ENCODE measurements at places on chromosomes 4 and X.
A peak's percentile ranks its signal among the peaks of the same experiment; 100 is the strongest.

- no peak for DNase-seq
Measured at GRCh38 chr4:109041463-109042360, 260.7 kb downstream of the COL25A1 start.

DNA sequence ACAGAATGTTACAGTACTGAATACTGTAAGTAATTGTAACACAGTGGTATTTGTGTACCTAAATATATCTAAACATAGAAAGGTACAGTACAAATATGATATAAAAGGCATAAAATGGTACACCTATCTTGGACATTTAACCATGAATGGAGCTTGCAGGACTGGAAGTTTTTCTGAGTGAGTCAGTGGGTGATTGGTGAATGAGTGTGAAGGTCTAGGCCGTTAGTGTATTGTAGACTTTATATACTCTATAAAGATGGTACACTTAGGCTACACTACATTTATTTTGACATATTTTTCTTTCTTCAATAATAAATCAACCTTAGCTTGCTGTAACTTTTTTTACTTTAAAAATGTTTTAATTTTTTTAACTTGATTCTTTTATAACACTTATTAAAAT lies 422.5 kb upstream of the FSTL5 start:
- no peak for DNase-seq

DNA sequence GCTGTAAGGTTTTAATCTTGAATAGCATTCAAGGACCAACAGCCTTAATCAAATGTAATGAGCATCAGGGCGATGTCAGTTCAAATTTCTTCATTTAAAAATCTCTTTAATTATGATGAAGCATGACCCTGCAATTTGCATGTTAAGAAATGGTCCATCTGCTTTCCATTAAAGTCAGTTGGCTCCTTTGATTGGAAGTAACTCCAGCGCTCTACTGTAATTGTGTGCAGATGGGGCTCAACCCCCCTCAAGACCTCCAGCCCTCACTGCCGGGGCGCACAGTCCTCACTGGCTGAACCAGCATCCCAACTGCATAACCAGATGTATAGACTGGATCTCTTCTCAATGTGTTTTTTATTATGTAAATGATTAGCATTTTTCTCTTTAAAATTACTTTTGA lies 126.9 kb downstream of the VCX3B start:
- no peak for DNase-seq

- no peak for DNase-seq
Measured at GRCh38 chrX:149284616-149285015, 220.5 kb downstream of the IDS start.

DNA sequence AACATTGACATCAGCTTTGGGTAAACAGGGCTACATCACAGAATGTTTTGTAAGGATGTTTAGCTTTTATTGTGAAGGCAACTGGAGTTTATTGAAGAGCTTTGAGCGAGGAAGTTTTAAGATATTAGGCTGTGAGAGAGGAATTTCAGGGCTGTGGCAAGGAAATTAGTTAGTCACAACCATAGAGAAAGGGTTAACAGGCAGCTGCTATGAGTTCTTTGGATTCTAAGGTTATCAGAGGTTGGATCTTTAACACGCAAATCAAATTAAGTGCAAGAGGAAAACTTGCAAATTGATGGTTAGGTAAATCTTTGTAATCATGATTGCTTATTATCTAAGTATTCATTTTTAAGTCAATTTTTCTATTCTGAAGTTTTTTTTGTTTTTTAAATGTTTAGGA lies 156.0 kb downstream of the UGT8 start:
- peak; percentile 6 for DNase-seq

DNA sequence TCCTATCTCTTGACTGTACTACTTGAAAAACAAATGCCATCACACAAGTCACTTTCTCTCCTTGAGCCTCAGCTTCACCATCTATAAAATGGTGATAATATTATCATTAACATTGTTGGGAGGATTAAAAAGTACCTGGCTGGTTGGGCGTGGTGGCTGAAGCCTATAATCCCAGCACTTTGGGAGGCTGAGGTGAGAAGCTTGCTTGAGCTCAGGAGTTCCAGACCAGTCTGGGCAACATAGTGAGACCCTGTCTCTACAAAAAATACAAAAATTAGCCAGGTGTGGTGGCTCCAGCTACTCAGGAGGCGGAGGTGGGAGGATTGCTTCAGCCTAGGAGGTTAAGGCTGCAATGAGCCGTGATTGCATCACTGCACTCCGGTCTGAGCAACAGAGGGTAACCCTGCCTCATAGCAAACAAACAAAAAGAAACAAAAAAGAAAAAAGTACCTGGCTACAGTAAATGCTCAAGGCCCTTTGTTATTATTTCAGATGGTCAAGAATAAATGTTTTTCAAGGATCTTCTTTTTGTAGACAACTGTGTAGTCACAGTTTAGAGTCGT lies 120.3 kb downstream of the CHRNA9 start:
- DNase-seq, result no peak

- DNase-seq, result no peak
Measured at GRCh38 chrX:23497919-23498318, 163.3 kb downstream of the PTCHD1 start.

DNA sequence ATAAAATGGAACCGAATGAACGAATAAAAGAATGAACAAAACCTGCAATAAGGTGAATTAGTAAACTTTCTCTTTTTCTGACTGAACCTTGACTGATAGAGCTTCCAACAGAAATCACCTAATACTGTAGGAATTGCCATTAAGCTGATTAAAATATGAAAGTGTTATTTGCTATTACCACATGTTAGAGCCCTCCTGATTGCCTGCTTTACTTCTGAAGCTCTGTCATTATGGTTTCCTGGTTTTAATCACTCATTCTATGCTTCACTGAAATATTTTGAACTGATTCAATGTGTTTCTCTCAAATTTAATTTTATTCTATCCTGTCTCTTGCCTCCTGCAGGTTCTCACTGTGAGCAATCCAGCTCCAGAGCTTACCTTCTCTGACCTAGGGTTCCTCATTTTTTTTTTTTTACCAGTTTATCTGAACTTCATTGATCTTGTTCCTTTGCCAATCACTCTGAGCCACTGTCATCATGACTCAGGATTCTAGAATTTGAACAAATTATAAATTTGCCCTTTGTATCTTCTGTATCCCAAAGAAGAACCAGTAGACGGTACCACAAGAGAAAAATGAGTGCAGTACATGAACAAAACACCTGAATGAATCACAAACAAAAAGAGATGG lies 48.1 kb upstream of the UGT2B15 start:
- no peak for DNase-seq

DNA sequence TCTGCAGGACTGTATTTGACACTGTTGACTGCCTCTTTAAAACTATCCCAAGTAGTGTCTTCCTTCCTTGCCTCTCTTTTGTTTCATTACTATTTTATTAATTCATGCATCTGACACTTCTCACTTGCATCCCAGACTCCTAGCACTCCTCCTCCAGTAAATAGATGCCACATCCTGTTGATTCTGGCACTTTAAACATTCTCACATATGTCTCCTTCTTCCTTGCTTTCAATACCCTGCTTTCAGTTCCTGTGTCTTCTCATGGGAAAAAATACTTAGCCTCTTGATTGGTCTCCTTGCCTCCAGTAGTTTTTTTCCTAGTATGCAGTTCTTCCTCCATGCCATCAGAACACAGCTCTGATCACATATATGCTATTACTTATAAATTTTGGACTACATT lies 5.1 kb downstream of the RNF128 start:
- DNase-seq, result no peak

GRCh38 chr4:95044324-95044837 lies 286.6 kb downstream of the BMPR1B start:
- DNase-seq, result no peak

DNA sequence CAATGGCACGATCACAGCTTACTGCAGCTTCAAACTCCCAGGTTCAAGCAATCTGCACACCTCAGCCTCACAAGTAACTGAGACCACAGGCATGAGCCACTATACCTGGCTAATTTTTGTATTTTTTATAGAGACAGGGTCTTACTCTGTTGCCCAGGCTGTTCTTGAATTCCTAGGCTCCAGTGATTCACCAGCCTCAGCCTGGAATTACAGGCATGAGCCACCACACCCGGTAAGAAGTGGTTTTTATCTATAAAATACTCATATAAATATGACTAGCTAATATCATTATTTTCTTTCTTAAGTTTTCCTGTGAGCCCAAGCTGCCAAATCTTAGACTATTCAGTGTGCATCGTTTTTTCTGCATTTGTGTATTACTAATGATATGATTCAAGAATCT lies 4.4 kb downstream of the SCFD2 start:
- DNase-seq, result no peak

DNA sequence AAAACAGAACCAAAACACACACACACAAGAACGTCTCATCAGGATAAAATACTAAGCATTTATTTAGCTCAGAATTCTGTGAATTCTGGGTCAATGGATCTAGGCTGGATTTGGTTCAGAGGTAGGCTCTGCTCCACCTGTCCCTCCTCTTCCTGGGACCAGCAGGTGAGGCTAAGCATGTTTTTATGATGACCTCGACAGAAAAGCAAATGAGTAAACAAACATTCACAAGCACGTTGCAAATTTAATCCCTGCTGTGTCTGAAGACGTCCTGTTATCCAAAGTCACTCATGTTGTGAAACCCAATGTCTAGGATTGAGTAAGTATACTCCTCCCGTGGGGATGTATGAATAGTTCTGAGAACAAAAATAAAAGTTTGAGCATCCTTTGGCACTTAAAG lies 371.4 kb upstream of the TECRL start:
- no peak for DNase-seq

- DNase-seq, result peak; percentile 0
Measured at GRCh38 chrX:111511477-111511876, at the start of gene SERTM2. Gene SERTM2, plus strand, starts transcription at chrX:111511645. Its CDS starts 7,213 bp downstream, at chrX:111518858.

All from NCI-H526 (cell line).